ENCODE measurements at places on chromosomes 3 and 15.

GRCh38 chr3:27923349-27924068 is 201.4 kb upstream of the EOMES start:
- no peak for DNase-seq

DNA sequence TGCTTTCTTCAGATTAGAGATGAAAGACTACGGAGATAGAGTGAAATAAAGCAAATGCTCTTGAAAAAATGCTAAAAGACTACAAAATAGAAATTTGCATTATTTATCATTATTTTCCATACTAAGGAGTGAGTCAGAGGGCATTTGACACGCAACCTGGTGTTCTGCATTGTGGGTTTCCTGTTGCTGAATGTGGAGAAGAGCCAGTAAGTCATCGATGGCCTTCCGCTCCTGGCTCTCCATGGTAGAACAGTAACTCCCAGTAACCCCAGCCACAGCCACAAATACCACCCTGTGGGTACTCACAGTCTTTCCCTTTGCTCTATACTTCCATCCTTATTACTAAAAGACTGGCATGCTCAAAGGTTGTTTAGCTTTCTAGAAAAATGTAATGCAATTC is 61.5 kb downstream of the CGGBP1 start:
- DNase-seq: no peak

- DNase-seq: peak; percentile 81
Measured at GRCh38 chr15:41936649-41937567, 35.4 kb downstream of the EHD4 start.

- DNase-seq: no peak
Measured at GRCh38 chr3:120151791-120152190, 57.5 kb upstream of the GSK3B start.

GRCh38 chr15:79673416-79674123 is 223.2 kb downstream of the MTHFS start:
- DNase-seq: no peak

DNA sequence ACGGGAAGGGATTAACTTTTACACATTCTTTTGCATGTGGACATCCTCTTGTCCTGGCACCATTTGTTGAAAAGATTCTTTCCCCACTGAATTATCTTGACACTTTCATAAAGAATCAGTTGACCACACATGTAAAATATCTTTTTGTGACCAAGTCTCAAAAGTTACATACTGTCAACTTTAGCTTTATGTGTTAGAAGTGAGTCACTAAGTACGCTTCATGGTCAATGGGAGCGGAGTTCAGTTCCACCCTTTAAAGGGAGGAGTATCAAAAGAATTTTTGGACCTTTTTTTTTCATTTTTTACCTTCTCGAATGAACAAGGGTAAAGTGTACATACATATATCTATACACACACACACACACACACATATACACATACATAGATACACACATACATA is 35.4 kb downstream of the MAPK6 start:
- no peak for DNase-seq

DNA sequence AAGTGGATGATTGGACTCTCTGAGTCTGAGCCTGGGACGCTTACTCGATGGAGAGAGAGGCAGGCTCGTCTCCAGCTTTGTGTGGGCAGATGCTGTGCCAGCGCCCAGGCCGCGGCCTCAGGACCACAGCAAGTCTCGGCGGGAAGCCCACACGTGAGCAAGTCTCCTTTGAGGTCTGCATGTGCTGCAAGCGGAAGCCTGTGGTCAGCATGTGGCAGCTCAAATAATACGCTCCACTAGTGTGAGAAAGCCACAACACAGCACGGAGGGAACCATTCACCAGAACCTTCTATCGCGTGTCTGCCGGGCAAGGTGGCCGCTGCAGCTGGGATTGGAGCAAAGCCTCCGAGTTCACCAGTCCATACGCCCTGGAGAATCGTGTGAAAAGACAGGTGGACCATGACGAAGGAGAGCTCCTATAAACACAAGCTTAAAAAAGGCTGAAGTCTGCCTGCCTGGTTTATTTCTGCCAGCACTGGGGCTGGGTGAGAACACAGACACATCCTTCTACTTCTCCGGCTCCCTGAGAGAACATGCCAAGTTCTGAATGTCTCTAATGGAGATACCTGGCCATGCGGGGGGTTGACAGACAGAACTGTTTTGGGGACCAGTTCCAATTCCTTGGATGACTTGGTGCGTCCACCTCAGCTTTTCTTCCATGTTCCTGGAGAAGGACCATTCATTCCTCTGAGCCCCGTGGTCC is 82.0 kb upstream of the LRIG1 start:
- peak; percentile 26 for DNase-seq

DNA sequence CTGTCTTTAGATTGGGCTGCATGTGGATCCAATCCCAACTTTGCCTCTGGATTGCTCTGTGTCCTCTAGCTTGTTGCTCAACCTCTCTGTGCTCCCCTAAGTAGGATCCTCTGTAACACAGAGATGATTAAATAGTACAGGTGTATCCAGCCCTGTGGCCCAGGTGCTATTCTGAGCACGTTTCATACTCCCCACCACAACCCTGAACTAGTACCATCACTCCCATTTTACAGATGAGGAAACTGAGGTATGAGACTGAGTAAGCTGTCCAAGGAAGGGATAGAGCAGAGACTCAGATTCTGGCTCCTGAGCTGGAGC is 7.2 kb downstream of the ISG20 start:
- DNase-seq: no peak

DNA sequence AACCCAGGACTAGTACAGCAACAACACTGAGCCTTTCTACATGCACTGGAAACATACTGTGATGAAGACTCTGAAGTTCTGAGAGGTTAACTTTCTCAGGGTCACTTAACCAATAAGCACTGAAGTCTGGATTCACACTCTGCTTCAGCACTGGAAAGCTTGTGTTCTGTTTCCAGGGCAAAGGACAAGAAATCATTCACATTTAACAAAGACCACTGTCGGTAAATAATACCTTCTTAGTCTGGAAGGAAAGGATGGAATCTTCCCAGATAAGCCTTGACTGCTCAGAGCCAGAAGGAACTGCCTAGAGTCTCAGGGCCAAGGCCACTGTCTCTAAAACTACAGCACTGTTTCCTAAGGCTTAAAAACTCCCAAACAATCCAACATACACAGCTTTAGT is 4.3 kb upstream of the GLYCTK start:
- DNase-seq: no peak

DNA sequence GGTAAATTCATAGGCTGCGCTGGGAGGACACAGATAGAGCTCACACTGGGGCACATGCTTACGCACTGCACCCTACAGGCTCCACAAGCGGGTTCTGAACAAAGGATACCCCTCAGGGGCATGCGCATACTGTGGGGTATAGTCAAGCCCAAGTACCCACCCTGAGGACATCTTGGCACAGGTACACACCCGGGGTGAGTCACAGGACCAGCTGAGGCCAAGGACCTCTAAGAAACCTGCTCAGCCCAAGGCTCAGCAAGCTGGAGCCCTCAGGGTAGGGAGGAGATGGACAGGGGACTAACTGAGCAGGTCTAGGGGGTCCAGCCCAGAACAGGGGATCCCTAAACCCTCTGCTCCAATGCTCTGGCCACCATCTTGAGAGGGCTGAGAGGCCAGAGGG is 3.3 kb downstream of the SHISA5 start:
- DNase-seq: no peak

DNA sequence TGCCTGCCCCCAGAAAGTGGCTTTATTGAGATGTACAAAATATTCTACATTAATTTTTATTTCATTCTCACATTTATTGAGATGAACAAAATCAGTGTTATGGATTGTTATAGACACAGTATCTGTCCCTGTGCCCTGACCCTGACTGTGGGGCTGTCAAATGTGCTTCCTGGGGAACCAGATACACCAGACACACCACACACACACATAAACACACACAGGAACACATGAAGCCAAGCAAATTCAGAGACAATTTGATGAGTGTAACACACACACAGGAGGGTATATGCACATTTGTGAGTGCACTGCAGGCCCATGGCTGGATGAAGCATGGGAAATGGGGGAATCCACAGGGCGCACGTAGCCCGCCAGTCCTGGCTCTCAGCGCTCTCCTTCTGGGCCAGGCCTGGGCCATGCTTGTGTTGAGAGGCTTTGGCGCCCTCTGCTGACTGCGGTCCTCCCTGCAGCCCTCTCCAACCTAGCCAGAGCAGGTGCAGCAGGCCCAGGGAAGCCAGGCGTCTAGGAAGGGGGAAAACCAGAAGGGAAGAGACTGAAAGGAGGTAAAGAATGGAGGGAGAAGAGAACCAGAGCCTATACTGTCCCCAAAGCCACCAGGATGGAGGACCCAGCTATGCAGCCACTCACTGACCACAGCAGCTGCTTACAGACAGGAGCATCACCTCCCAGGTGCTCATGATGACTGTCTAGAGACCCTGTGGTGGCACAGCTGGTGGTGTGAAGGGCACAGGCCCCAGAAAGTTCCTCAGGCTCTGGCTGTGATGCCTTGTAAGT is 18.0 kb upstream of the LOXL1 start:
- DNase-seq: peak; percentile 54

- no peak for DNase-seq
Measured at GRCh38 chr3:170531054-170531453, 54.8 kb downstream of the SLC7A14 start.

- DNase-seq: no peak
Measured at GRCh38 chr3:153595186-153595815, 433.3 kb downstream of the RAP2B start.

GRCh38 chr3:13142552-13143380 is 69.5 kb upstream of the IQSEC1 start:
- DNase-seq: no peak

GRCh38 chr15:101029971-101030661 is 111.0 kb downstream of the LRRK1 start:
- DNase-seq: no peak

- no peak for DNase-seq
Measured at GRCh38 chr3:13530241-13531009, 18.5 kb upstream of the FBLN2 start.

GRCh38 chr15:71170163-71170562 is 54.9 kb downstream of the THSD4 start:
- no peak for DNase-seq

DNA sequence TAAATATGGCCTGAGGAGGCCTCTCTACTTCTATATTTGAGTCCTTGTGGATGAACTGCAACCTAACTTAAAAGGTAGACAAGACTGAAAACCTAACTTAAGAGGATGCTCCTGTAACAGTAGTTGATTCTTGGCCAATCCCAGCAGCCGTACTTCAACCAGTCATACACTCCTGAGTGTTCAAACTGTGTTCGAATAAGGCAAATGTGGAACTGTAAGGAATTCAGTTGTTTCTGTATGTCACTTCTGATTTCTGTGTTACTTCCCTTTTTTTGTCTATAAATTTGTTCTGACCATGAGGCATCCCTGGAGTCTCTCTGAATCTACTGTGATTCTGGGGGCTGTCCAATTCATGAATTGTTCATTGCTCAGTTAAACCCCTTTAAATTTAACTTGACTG is 20.5 kb downstream of the GALK2 start:
- DNase-seq: no peak

DNA sequence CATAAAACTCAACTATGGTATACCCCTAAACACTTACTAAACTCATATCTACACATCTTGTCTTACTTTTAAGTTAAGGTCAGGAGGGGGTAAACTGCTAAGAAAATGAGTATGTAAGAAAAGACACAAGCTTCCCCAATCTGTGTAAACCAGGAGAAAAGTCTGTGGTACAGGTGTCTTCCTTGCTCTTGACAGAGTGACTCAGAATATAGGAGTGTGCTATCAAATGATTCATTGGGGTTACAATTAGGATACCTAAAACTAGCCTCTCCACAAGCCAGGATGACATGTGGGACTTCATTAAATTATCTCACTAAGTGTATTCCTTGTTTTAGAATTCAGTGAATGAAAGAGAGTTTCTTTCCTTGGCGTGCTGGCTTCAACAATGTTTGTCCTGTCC is 274.8 kb downstream of the BBX start:
- DNase-seq: no peak

DNA sequence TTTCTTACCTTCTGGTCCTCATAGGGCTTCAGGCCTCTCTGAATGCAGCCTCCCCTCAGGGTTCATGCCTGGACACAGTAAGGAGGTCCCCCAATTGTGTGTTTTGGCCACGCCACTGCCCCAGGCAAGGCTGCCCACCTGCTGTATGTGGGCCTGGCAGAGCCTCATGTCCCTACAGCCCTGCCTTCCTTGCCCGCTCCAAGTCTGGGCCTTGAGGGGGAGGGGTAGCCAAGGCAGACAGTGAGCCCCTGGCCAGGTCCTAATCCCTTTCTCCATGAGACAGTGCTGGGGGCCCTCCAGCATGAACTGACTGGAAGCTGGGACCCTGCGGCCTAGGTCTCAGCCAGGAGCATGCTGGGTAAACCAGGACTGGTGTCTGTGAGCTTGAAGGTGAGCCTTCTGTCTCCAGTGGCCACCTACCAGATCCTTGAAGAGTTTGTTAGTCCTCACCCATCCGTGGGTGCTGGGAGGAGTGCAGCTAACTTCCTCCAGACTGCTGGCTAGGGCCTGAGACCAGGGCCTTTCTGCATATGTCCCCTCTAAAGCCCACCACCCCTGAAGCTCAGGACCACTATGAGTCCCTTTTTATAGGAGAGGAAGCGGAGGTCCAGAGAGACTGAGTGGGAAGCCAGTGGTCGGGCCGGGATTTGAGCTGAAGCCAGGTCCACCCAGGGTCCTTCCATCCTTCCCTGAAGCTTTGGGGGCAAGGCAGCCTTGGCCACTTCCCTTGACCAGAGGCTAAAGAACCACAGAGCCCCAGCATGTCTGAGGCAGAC is 8.7 kb downstream of the ZBTB47 start:
- no peak for DNase-seq

- no peak for DNase-seq
Measured at GRCh38 chr3:52532838-52533622, 627 bp downstream of the NT5DC2 start.

DNA sequence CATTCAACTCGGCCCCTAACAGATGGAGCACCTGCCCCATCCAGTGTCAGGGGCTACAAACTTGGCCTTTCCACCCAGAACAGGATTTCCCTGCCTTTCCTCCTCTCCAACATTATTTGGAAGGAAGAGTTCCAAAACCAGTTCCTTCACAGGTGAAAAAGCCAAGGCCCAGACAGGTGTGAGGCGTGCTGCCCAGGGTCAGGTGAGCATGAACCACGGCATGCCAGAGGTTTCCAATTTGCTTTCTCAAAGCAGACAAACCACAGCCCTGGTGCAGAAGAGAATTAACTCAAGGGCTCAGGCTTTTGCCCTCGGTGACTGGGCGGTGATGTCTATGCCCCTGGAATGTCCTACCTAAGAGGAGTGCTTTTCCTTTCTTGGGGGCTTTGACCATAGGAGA is 43.2 kb downstream of the LDHAL6B start:
- DNase-seq: no peak

GRCh38 chr3:43998370-43998835 is 243.3 kb upstream of the TOPAZ1 start:
- no peak for DNase-seq

DNA sequence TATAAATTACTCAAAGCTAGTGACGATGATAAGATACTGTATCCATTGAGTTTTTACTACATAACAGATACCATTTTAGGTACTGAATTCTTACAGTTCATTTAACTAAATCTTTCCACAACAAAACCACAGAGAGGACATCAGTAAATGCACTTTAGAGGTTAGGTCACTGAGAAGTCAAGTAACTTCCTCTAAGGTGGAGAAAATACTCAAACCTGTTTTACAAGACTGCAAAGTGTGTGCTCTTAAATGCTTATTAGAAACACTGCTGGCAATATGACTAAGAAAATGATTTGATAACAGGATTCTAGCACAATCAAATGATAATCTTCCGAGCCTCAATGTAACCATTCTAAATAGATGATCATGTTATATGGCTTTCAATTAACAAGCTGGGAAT is 99.4 kb downstream of the UBE3A start:
- no peak for DNase-seq

- peak; percentile 50 for DNase-seq
Measured at GRCh38 chr3:112734736-112735350, 93.9 kb upstream of the CCDC80 start.

- DNase-seq: no peak
Measured at GRCh38 chr15:101204739-101205535, 46.9 kb downstream of the CHSY1 start.

Measured in effector CD4-positive, alpha-beta T cell (primary cell).